Activated CD4-positive, alpha-beta T cell treated with anti-CD3 and anti-CD28 coated beads, Interleukin-2, Interleukin-6, amounts not matched to agents 100 ng/mL and 50 ng/mL, durations not matched to agents 16 hours and 8 hours (primary cell): ENCODE measurements at places on chromosomes 2 and 18.

DNA sequence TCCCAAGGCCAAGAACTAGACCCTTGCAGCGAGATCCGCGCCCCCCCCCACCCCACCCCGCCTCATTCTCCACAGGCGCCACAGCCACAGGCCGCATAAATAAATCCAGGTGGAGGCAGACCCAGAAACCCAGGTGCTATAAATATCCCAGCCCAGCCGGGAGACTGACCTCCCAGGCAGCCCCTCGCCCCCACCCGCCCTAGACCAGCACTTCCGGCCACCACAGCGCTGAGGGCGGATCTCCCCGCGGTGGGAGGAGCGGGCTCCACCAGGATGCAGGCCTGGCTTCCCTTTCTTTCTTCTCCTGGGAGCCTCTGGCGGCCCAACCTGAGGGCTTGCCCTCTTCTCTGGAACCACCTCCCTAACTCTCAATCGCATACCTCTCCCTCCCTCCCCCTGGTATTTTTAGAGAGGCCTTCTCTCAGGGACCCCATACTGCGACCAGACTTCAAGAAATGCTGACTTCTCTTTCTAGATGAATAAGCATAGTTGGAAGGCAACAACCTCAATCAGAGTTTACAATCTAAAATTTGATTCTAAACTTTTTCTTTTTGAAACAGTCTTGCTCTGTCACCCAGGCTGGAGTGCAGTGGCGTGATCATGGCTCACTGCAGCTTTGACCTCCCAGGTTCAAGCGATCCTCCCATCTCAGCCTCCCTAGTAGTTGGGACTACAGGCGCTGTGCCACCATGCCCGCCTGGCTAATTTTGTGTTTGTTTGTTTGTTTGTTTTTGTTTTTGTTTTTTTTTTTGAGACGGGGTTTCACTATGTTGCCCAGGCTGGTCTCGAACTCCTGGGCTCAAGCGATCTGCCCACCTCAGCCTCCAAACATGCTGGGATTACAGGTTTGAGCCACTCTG is 55.0 kb downstream of the PKDCC start:
- DNase-seq: peak; percentile 53

DNA sequence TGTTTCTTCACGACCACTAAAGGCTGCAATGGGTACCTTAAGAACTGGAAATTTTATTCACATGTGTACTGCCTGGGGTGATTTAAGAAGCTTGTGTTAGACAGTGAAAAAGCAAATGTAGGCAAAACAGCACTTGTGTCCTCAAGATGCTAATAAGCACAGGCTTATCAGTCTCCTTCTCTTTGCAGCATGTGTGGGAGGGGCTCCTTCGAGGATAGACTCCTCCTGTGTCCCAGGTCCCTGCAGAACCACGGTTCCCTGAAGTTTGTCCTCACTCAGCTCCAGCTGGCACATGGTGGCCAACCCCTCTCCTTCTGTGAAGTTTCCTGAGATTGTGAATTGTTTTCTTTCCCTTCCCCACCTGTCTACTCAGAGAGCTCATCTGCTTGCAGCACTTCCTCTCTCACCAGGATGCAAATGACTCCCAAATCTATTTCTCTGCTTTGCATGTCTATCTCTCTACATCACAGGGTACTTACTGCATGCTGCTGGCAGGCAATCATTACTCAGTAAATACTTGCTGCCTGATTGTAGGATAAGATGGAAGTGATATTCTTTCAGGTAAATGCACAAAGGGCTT is 589.6 kb upstream of the KLHL29 start:
- no peak for DNase-seq

- no peak for DNase-seq
These were observed 140.3 kb upstream of the DLX2 start for GRCh38 chr2:172242961-172243360.

GRCh38 chr2:174681099-174682006 is 82.9 kb downstream of the CHRNA1 start:
- no peak for DNase-seq

DNA sequence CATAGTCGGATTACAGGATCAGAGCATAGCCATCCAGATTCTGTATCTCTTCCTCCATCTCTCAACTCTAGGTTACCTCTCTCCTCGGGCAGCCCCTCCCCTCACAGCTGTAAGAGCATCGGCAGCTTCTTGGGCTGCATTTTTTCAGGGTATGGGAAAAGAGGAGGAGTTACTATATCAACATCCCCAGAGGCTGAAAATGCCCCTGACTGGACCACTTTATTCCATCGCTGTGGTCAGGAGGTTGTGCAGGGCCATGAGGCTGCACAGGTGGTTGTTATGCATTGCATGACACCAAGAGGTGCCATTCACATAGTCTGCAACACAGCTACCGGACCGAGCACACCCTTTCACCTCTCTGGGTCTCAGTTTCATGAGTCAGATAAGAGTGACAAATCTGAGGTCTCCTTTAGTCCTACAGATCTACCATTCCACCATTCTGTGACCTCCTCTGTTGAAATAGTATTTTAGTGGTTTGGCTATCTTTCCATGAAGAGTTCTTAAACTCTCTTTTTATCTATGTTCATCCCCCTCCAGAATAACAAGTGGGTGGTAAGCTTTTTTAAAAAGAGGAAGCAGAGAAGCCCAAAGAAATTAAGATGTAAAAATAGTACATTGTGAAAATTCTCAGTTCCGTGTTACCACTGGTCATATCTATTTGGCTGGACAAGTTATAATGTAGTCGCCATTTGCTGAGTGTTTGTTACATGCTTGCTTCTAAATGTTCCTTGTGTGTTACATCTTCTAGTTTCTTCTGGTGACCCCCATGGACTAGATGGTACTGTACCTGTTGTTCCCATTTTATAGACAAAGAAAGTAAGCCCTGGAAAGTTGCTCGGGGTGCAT is 56.6 kb upstream of the SLC1A4 start:
- DNase-seq: no peak

- DNase-seq: no peak
These were observed 555.5 kb downstream of the ARHGAP15 start for GRCh38 chr2:143684551-143685320.

DNA sequence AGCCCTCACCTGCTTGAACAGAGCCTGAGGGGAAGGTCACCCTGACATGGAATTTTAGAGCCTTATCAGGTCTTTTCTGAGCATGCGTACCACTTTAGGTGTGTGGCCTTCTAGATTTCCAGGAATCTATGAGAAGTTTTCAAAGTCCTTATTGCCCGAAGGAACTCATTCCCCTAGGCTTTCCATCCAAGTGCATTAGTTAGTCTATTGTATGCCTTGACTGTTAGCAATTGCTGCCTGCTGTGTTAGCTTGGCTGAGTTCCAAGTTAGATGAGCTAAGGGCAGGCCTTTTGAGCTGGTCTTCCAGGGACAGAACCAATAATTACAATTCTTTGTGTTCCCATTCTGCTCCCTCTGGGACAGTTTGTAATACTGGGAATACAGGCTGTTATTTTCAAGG is 30.8 kb upstream of the PUM2 start:
- no peak for DNase-seq

DNA sequence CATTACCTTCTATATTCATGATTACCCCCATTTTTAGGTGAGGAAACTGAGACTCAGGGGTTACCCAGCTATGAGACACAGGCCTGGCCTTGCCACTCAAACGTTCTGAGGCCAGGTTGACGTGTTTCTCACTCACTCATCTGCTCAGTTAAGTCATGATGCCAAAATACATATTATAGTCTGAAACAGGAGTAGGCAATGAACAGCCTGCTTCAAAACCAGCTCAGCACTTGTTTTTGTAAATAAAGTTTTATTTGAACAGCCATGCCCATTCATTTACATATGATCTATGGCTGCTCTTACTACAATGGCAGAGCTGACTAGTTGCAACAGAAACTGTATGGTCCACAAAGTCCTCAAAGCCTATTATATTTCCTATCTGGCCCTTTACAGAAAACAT is 74.1 kb upstream of the SMAD2 start:
- DNase-seq: no peak

DNA sequence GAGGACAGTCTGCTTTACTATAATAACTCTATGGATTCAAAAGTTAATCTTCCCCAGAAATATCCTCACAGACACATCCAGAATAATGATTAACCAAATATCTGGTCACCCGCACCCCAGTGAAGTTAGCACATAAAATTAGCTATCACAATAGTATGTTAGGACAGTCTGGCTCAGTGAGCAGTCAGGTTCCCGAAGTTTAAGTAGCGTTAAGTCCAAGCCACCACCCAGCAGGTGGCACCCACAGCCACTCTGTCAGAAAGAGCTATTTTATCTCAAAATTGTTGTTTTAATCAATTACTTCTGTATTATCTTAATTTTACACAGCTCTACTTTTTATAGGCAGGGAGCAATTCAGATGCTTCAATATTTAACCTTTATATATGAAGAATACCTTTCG is 537.5 kb downstream of the MBD2 start:
- DNase-seq: no peak

GRCh38 chr18:73942081-73942625 is 205.5 kb downstream of the FBXO15 start:
- DNase-seq: no peak

DNA sequence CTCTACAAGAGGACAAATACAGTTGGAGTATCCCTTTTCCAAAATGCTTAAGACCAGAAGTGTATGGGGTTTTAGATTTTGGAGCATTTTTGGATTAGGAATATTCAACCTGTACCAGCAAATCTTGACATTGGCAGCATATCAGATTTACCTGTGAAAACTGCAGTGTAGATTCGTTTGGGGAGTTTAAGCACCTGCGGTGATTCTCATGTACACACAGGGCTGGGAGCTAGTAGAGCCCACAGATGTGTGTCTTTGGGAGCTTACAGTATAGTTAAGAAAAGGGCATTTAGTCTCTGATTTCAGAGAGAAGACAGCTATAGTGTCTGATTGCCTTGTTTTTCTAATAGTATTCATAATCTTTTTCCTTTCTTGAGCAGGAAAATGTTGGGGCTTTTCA is 30.1 kb downstream of the PTCD3 start:
- no peak for DNase-seq

- no peak for DNase-seq
These were observed 32.1 kb downstream of the PPM1B start for GRCh38 chr2:44200759-44201158.

- no peak for DNase-seq
These were observed 221.6 kb downstream of the GBX2 start for GRCh38 chr2:235946590-235946989.

DNA sequence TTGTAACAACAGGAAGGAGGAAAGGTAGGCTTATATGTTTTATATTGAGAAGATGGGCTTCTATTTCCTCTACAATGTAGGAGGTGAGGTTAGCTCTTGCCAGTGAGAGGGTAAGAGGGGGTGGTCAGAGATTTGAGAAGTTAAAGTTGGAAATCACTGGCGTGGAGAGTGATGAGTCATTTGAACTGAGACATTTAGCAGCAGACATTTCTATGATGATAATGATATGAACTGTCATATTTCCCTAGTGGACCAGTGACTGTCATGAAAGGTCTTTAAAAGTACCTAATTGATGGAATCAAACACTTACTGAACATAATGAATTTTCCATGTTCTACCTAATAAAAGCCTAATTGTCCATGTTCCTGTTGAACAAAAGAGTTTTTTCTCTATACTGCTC is 126.1 kb downstream of the FAM161A start:
- DNase-seq: no peak

- no peak for DNase-seq
These were observed 37.2 kb upstream of the HPCAL1 start for GRCh38 chr2:10265329-10266132.

DNA sequence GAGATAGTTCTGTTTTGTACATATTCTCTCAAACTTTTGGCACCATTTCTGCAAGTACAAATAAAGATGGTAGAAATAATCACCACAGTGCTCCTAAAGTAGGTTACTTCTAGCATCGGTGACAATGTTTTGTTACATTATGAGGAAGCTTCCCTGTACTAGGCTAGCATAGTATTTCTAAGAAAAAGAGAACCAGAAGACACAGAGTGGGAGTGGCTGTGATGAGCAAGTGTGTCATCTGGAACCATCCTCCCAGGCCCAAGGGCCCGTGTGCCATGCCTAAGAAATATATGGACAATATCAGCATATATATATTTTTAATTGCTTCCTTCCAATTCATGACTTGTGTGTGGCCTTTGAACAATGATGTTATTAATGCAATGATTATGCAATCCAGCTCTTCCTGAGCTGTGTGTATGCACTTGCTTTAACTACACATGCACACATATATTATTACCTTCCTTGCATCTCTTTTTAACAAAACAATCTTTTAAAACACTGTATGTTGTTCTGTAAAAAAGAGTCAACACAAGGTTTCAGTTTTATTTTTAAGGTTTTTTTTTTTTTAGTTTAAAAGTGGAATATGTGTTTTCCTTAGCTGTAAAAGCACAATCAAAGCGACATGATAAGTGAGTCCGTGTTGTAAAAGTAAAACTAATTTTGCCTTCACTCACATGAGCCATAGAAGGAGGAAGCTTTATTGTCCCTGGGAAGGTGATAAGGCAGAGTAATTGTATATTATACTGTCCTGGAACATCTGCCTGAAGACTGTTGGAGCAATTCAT is 303.9 kb downstream of the ZNF407 start:
- peak; percentile 28 for DNase-seq

DNA sequence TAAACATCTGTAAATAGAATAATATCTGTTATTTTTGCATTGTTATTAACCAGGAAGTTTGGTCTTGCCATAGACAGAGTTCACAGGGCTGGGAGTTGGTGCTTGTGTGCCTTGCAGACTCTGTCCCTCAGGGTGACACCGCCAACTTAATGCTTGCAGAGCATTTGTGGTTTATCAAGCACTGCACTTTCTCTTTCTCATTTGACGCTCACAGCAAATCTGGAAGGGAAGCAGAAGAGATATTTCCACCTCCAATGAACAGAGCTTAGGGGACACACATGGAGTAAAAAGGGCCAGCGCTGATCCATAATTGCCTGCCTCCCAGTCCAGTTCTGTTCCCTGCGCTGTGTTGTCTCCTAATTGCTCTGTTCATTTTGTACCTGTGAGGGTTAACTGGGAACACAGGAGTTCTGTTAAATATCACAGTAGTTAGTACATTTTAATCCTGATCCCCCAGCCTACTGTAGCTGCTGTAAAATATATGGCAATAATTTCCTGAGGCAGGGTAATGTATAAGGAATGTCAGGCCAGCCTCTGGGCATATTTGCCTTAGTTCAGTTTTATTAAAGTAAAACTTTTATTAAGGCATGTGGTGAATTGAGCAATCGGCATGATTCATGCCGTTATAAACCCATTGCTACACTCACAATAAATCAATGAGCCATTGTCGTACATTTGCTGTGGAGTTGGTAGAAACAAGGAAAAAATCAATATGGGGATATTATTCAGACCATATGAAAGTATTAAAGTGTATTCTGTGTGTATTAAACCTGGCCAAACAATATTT is 182.5 kb upstream of the OSR1 start:
- DNase-seq: no peak

- no peak for DNase-seq
These were observed 193.0 kb downstream of the TXNL1 start for GRCh38 chr18:56445422-56445821.
